ENCODE measurements at places on chromosomes 5 and 9.

GRCh38 chr9:107219486-107220077 is 63.5 kb upstream of the RAD23B start:
- DNase-seq, result no peak

DNA sequence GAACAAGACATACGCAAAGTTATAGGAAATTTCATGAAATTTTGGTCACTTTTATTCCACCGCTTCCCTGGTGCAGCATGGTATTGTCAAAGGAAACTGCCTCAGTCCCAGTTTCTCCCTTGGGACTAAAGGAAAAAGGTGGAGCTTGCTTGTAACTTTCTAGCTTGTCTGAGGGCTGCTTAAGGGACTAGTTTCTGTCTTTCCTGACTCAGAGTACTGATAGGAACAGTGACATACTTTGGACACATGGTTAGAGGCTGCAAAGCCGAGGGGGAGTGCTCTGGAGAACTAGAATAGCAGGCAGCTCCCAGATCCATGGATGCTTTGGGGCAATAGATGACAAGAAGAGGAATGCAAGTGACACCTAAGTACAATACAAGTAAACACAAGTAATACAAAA is 136.7 kb downstream of the CDC42SE2 start:
- DNase-seq, result no peak

GRCh38 chr9:129580211-129580915 is 40.5 kb downstream of the C9orf50 start:
- peak; percentile 58 for DNase-seq

DNA sequence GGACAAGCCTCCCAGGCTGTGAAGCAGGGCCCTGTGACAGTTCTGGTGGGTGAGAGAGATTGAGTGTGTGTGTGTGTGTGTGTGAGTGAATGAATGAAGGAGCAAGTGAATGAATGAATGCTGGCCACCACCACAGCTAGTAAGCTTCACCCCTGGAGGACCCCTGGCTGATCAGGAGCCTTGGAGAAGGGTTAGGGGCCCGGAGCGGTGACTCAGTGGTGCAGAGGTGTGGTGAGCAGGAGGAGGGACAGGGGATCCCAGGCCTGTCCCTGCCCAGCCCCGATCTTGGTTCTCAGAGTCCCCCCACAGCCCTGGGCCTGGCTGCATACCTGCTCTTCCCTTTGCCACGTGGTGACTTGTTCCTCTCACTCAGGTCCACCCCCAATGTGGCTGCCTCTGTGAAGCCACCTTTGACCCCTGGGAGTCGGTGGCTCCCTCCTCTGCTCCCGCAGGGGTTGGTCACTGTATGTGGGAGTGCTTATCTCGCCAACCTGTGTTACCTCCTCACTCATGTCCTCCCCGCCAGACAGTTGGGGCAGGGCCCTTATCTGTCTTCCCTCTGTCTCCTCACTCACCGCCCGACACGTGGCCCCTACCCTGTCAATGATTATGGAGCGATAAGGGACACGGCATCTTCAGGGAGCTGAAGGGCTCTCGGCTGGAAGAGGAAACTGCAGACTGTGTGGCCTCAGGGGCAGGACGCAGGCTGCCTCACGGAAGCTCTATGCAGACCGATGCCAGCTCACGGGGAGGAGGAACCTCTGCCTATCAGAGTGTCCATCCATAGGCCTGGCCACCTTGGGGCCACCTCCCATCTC is 99.9 kb upstream of the PITX1 start:
- DNase-seq, result no peak

DNA sequence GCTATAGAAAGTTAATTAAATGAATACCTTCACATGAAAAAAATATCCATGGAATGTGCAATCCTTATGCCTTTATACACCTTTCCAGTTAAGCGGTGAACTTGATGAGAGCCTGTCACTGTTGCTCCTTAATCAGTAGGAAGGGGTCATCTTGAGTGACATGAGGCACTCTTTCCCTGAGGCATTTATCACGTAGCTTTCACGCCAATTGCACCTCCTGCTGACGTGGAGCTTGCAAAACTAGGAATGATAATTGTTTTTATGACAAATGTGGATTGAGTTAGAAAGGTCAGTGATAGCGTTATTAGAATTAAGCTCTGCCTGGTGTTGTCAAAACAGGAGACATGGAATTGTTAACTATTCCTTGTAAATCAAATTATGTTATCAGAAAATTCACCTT is 79.7 kb downstream of the SLF1 start:
- DNase-seq, result no peak

DNA sequence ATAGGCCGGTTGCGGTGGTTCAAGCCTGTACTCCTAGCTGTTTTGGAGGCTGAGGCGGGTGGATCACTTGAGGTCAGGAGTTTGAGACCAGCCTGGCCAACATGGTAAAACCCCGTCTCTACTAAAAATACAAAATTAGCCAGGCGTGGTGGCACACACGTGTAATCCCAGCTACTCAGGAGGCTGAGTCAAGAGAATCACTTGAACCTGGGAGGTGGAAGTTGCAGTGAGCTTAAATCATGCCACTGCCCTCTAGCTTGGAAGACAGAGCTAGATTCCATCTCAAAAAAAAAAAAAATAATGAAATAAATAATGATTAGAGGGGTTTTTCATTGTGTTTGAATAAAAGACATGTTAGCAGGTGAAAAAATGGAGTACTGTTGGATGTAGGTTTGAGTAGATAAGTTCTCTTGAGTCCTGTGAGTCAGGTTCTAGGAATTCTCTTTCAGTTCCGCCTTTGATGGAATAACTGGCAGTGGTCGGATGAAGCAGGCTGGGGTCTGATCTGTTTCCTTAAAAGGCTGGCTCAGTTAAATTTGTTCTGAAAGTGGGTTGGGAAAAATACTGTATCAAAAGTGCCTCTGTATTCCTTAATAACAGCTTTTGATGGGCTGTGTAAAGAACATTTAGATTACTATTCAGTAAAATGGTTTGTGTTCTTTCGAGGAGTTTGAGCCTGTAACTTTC is 73.2 kb downstream of the AOPEP start:
- DNase-seq, result no peak

DNA sequence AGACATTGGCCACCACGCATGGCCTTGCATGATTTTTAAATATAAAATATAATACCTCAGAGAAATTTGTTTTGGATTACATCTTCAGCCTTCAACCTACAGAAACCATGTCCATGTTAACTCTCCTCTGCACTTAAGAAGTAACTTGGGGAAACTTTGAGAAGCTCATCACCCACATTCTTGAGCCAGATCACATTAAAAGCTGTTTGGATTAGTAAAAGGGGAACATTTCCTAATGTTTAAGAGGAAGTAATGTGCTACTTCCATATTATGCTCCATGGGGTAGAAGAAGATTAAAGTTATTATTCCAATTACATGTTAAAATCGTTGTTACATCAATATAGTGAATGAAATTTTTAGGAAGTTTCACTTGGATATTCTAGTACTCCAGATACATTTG is 10.4 kb upstream of the CEP120 start:
- DNase-seq, result no peak

DNA sequence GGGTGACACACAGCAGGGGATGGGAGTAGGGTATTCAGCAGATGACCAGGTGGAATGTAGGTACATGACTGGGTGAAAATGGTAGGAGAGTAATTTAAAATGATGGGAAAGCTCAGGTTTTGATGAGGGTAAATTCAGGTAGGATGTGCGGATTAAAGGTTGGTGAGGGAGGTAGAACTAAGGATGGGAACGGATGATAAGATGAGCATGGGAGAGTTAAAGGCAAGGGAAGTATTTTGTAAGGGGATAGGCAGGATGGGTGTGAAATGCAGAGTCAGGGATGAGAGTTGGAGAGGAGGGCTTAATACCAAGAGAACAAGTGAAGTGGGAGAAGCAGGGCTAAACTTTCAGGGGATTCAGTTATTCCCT is 1.5 kb downstream of the TLN1 start:
- DNase-seq, result no peak

DNA sequence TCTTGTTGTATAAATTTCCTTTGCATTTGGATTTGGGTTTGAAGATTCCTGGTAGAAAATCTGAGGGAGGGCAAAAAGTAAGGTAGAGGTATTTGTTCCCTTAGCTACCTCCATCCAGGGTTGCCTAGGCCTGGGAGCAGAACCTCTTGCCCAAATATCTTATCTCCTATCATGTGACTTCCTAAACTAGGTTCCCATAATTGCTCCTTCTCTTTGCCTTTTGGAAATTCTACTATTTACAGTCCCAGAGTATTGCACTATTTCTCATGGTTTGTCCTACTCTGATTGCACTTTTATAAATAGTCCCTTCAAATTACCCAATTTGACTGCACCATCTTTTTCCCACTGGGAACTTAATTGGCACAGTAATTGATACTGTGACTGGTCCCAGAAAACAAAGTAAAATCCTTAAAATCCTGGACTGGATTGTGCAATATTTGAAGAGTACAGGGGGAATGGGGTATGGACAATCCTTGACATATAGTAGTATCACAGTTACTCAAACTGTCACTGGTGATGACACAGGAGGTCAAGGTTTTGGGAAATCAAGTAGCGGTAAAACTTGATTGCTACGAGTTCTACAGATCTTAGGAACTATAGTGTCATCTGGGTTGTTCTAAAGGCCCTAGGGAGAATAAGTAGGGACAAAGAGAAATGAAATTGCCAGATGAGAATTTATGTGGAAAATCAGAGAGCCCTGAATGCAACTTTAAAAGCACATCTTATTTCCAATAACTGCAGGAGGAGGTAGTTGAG is 31.5 kb upstream of the TMED7 start:
- DNase-seq, result no peak

GRCh38 chr5:148776780-148777179 is 49.6 kb upstream of the ADRB2 start:
- DNase-seq, result peak; percentile 20

DNA sequence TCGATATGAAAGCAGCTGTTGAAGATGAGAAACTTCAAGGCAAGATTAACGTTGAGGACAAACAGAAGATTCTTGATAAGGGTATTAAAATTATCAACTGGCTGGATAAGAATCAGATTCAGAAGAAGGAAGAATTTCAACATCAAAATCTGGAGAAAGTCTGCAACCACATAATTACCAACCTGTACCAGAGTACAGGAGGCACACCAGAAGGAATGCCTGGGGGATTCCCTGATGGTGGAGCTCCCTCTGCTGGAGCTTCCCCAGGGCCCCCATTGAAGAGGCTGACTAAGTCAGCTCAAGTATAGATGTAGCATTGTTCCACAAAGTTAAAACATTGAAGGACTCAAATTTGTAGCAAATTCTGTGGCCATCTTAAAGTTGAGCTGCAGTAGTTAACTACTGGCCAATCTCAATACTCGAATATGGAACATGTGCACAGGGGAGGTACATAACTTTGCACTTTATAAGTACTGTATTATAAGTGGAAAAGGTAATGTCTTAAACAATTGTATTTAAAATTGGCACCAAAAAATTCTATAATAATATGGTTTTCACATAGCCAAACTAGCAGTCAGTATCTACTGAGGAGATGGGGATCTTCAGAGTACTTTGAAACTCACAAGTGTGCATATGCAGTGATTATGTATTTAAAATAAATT is 237.5 kb downstream of the CHSY3 start:
- DNase-seq, result peak; percentile 8

GRCh38 chr5:12250454-12250853 is 346.2 kb upstream of the CTNND2 start:
- no peak for DNase-seq
